ENCODE measurements at places on chromosomes 2 and 18.
A peak's percentile ranks its signal among the peaks of the same experiment; 100 is the strongest.

- DNase-seq = no peak
Measured at GRCh38 chr18:74219056-74219455, 70.7 kb downstream of the TIMM21 start.

DNA sequence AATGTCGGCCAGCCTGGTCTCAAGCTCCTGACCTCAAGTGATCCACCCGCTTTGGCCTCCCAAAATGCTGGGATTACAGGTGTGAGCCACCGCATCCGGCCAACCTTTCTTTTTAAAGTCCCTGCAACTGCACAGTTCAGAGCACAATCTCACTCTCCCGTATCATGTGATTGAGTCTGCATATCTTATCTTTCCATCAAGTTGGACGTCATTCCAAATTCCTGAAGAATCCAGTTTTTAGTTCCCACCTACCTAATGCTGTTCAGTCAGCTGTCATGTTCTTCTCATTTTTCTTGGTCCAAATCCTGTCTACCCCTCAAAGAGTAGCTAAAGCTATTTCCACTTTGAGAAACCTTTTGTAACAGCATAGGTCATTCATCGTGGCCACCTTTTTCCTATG, 110.8 kb upstream of the FBXO11 start:
- no peak for DNase-seq

DNA sequence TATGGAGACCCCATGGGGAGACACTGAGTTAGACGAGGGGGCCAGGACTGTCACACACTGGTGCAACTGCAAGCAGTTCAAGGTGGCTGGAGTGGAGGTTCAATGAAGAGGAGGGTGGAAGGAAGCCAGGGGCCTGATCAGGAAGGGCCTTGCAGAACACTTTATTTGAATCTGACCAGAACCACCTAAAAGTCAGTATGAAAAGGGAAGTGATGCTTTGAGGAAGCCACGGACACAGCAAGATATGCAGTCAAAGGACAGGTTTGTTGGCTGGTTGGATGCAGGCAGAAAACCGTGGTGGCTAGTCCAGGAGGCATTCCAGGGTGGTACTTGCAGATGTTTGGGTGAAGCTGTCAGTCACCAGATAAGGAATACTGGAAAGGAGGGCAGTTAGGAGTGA, 3.5 kb upstream of the FAM124B start:
- no peak for DNase-seq

GRCh38 chr2:222076973-222077690, 221.7 kb downstream of the PAX3 start:
- DNase-seq = no peak

- no peak for DNase-seq
Measured at GRCh38 chr2:38010995-38011394, 65.0 kb downstream of the CYP1B1 start.

DNA sequence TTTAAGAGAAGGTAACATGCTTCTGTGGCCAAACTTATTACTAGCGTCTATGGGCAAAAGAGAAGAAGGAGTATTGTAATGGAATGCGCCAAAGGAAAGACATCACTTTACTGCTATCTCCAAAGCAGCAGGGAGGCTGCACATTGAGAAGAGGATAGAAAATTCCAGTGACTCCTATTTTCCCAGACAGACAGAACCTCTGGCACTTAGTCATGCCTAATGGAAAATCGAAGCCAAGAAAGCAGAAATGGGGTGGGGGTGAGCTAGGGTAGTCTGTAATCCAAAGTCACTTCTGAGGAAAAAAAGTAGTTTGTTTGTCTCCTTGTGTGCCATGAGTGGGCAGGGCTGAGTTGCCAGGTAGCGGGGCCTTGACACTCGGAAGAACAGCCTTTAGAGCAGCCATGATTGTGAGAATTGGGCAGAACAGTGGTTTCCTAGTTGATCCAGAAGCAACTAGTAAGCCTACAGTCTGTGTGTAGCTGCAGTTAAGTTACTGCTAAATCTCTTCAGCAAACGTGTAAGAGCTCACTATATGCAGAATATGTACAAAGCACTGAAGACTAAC, 79.4 kb upstream of the FOSL2 start:
- DNase-seq = no peak

- DNase-seq = no peak
Measured at GRCh38 chr2:163062524-163062923, 224.0 kb upstream of the KCNH7 start.

- no peak for DNase-seq
Measured at GRCh38 chr2:46445556-46445955, 33.8 kb upstream of the TMEM247 start.

DNA sequence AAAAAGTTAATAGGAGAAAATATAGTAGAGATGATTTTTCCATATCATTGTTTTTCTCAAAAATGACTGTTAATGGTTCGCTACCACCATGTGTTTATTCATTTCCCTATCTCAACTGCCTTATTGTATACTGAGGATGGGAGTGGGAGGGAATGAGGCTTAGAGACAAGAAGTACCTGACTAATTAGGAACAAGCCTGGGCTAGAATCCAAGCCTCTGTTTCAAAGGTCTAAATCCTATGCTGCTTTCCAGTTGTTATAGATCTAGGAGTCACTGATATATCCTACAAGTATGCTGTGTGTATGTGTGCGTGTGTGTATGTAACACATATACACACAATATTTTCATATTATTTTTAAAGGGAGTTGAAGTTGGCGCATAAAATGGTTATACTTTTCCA, 465.9 kb downstream of the EPHA4 start:
- no peak for DNase-seq

DNA sequence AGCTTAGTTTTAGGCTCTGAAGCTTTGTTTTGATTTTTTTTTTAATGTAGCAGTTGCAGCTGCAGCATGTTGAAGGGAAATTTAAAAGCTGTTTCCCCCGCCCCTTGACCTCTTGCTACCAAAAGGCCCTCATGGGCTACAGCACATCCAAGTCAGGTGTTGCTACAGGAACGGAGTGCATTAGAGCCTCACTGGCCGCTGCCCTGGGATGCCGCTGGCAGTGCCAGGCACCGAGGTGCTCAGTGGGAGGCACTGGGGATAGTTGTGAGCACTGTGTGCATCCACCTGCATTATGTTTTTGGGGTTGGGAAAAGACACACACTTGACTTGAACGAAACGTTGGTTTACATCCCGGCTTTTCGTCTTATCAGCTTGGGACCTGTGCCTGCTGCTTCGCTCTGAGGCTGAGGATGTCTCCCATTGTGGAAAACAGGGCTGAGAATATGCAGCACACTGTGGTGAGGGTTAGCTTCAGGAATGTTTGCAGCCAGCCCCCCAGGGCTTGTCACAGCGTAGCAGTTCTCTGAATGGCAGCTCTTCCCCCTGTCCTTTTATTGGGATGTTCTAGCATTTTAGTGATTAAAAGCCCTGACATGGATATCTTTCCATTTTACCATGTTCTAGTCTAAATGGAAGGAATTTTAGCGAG, 24.1 kb downstream of the DCDC2C start:
- no peak for DNase-seq

DNA sequence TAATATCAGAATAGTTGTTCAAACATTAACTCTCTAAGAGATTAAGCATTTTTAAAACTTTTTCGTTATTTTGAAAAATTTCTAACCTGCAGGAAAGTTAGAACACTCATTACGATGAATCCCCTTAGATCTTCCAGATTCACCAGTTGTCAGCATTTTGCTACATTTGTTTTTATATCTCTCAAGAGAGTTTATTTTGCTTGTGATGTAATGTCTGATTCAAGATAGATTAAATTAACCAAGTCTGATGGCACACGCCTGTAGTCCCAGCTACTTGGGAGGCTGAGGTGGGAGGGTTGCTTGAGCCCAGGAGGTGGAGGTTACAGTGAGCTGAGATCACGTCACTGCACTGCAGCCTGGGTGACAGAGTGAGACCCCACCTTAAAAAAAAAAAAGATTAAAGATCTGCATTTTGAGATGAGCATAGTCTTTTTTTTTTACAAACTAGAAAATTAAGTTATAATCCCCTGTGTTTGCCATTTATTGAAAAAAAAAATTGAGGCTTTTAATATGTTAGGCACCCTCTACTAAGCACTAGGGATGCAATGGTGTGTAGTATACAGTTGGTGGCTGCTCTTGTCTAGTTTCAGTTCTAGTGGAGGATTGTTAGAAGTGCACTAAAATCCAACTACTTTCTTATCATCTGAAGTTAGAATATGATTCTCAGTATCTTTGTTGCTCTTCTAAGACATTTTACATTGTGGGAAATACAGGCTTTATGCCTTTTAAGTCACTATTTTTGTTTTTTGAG, 20.9 kb downstream of the RAB10 start:
- no peak for DNase-seq

- DNase-seq = peak; percentile 42
Measured at GRCh38 chr2:207768866-207769596, 675 bp downstream of the FZD5 start.

DNA sequence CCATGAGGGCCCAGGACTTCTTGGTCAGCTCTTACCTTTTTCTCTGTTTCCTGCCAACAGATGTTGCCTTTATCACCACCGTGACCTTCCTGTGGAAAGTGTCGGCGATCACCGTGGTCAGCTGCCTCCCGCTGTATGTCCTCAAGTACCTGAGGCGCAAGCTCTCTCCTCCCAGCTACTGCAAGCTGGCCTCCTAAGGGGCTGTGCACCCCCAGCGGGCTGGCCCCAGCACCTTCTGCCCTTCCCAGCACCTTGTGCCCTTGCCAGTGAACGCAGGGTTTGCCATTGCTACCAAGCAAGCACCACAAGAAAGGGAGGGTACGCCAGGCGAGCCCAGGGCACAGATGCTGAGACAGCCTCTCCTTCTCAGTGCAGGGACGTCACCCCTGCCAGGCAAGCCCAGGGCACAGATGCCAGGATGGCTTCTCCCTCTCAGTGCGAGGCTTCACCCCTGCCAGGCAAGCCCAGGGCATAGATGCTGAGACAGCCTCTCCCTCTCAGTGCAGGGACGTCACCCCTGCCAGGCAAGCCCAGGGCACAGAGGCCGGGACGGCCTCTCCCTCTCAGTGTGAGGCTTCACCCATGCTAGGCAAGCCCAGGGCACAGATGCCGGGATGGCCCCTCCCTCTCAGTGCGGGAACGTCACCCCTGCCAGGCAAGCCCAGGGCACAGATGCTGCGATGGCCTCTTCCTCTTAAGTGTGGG, 18.4 kb upstream of the NFATC1 start:
- DNase-seq = no peak

- no peak for DNase-seq
Measured at GRCh38 chr2:75459565-75460310, 101.0 kb downstream of the EVA1A start.

- no peak for DNase-seq
Measured at GRCh38 chr2:141399270-141399669, 731.5 kb downstream of the LRP1B start.

DNA sequence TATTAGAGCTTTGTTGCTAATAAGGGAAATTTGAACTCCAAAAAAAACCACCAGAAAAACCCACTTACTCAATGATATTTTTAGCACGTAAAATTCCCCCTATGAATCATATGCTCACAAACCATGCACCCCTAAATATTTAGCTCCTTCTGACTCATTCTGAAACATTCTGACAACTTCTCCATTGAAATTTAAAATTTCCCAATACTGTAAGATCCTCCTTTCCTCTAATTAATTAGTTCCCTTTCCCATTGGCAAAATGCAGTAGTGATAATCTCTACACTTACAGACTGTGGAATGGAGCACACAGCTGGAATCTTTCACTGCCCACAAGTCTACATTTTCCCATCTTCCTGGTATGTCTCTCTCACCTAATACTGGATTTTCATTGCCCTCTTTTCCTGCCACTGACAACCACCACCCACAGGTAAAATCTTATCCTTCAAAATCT, 215.8 kb upstream of the ACVR2A start:
- no peak for DNase-seq

- no peak for DNase-seq
Measured at GRCh38 chr2:241891988-241892298, 22.4 kb downstream of the RTP5 start.

DNA sequence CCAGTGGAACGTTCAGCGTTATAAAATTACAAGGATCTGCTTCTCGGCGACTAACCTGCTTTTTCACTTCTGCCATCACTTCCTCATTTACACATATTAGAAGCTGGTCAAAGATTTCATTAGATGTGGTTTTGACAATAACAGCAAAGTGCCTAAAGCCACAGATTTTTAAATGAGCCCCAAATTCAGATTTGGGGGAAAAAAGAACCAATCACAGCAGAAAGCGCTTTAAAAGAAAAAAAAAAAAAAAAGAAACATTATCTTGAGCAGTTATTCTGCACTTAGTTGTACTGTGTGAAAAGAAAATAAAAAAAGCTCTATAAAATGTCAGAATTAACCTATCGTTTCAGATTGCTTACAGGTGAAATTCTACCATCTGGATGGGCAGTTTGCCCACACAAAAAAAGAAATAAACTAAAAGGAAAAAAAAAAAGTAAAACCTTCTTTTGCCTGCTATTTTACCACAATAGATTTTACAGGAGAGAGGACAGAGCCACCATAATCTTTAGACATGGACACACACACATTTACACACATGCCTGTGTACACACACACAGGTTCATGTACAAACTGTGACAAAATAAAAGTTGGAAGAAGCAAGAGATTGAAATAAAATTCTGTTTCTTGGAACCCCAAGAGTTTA, 167.2 kb downstream of the TCF4 start:
- no peak for DNase-seq

GRCh38 chr2:240466579-240467148, 31.2 kb downstream of the GPC1 start:
- no peak for DNase-seq

DNA sequence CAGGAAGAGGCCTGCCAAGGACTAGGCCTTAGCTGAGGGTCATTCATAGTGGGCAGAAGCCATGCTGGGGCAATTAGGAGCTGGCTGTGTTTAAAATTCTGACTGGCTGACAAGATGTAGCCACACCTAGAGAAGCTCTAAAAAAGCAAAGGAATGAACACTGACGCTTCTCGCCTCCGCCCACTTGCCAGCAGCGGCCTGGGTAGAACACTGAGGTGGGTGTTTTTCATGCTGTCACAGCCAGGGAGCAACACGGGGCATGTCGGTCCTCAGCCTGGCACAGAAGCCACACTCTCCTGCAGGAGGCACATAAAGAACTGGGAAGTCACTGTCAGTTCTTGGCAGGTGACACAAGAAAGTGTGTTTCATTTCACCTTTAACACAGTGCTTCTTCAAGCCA, 10.4 kb downstream of the CHST10 start:
- DNase-seq = no peak

DNA sequence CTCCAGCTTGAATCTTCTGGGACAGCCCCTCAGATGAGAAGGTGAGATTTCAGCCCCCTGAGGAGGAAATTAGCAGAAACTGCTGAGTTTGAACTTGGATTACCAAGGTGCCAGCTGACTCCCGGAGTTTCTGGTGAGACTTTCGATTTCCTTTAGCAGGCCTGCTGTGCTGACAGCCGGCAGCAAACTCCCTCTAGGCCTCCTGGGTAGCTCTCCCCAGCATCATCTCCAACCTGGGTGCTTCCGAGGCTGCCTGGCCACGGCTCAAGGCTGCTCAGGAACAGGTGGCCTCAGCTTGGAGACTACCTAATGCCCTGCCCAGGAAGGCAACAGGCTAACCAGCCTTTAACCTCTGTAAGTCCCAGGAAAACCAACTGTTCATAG, 16.5 kb downstream of the SDC1 start:
- no peak for DNase-seq
